ENCODE measurements at places on chromosomes 3 and 15.

DNA sequence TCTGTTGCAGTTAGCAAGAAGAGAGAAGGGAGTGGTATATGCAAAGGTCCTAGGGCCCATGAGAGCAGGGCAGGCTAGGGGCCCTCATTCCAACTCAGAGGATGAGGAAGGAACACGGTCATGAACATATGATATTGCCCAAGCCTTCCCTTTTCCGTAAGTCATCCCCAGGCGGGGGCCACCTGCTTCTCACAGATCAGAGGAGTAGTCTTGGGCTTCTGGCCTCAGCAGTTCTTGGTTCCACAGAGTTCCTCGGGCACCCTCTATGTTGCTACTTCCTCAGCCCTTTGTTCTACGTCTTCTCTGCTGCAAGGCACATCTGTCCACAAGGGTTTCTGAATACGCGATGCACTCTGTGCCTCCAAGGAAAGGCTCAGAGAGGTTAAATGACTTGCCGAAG is 25.3 kb downstream of the EPHB3 start:
- DNase-seq = no peak

DNA sequence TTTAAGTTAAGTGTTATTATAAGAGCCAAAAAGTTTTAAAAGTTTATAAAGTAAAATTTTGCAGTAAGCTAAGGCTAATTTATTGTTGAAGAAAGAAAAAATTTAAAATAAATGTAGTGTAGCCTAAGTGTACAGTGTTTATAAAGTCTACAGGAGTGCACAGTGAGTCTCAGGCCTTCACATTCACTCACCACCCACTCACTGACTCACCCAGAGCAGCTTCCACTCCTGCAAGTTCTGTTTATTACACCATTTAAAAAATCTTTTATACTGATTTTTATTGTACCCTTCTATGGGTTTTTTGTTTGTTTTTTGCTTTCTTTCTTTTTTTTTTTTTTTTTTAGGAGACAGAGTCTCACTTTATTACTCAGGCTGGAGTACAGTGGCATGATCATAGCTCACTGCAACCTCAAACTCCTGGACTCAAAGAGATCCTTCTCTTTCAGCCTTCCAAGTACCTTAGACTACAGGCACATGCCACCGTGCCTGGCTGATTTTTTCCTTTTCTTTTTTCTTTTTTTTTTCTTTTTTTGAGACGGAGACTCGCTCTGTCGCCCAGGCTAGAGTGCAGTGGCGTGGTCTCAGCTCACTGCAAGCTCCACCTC is 25.9 kb downstream of the CSTA start:
- DNase-seq = no peak

- DNase-seq = no peak
Observed at GRCh38 chr3:196007744-196008335, 74.0 kb downstream of the TFRC start.

DNA sequence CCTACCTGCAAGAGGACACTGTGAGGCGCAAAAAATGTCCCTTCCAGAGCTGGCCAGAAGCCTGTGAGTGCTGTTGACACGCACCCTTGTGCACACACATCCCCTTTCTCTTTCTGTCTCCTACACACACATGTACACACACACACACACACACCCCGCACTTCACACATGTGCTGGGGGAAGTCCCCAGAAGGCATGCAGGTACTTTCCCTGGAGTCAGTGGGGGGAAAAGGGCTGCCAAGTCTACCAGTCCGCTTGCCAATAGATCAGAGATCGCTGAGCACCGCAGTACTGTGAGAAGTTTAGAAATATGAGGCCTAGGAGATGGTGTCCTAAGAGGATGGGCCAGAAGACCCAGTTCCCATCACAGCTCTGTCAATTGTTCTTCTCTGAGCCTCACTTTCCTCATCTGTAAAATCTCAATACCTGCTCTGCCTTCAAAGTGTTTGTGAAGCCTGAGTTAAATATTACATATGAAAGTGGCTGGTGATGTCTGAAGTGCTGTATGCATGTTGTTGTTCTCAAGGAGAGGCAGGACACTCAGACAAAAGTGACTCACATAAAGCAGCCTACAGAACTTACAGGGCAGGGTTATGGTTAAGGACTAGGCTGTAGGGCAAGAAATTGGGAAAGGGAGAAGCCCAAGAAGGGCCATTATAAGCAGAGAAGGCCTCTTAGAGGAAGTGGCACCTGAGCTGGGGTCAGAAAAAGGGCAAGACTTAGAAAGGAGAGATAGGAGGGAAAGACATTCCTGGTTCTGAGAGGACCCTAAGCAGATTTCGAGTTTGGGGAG is 6.8 kb downstream of the IL17RE start:
- no peak for DNase-seq

GRCh38 chr3:165192610-165193192 is 3.5 kb downstream of the SLITRK3 start:
- DNase-seq = no peak

DNA sequence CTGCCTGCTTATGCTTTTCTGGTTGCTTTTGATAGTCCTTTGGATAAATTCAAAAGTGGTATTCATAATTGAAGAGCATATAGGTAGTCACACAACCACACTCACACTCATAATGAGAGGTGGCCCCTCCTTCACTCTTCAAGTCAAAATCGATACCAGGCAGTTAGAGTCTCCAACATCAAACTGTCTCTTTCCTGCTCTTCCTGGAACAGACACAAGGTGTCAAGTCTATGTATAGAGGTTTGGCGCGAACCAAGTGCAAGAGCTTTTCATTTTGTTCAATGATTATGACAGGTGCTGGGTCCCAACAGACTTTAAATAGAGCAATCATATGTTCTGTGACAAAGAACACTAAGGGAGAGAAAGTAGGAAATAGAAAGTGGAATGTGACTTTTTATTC is 29.9 kb upstream of the RGMA start:
- no peak for DNase-seq

DNA sequence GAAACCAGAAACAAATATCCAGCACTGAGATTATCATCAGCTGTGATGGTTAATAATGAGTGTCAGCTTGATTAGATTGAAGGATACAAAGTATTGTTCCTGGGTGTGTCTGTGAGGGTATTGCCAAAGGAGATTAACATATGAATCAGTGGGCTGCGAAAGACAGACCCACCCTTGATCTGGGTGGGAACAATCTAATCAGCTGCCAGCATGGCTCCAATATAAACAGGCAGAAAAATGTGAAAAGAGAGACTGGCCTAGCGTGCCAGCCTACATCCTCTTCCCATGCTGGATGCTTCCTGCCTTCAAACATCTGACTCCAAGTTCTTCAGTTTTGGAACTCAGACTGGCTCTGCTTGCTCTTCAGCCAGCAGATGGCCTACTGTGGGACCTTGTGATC is 869.5 kb downstream of the SI start:
- no peak for DNase-seq

DNA sequence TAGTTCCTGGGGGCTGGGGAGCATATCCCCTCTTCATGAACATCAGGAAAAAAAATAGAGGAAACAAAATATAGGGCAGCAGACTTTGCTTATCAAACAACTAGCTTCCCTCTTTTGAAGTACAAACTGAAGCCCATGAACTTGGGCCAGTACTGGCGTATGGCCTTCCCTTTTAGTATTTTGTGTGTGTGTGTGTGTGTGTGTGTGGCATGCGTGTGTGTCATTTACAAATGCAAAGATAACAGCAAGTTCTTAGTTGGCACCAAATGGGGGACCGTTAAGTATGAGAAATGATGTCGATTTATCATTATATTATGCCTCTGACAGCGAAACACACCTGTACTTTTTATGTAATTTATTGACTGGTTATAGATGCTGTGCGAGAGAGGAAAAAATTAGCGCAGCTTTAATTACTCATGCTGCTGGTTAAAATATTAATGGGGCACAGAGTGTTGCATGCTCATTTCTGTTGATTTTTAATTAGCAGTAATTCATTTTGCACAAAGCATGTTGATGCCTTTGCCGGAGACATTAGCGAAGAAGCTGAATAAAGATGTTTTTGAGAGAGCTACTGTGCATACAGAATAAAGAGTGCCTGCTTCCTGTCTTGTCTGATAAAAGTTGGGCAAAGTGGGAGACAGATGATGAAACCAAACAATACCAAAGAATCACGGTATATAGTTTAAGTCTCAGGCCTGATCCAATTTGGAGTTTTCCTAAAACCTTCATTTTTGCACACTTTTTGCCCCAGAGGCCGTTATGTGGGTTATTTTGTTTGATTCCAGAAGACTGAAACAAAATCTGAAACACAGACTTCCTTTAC is 297.1 kb downstream of the SATB1 start:
- DNase-seq = no peak

DNA sequence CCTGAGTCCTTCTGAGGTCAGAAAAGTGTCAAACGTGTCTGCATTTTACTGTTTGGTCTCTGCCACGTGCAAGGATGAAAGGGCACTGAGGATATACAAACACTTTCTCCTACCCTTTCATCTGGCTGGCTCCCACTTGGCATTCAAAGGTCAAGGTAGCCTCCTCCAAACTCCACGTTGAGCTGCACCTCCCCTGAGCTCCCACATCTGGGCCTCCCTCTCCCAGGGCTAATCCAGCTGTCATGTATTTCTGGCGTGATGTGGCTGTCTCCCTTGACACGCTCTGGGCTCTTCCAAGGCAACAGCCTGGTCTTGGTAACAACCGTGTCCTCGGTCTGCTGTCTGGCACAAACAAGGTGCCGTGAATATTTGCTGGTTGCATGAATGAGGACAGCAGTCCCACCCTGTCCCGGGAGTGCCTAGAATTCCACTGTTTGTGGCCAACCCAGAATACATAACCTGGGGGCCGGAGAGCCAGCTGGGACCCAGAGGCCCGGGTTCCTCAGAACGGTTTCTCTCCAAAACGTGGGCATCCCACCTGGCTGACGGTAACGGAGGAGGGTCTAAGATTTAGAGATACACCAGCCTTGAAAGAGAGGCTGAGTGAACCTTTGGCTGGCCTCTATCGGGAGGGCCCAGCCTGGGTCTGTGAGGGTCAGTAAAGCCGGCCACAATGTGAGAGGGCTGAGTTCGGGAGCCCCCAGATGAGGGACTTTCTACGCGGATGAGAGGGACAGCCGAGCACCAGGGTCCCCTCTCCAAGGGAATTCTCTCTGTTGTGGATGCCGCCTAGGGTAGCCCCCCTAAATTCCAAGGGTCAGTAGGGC is 767 bp downstream of the GLT8D1 start:
- DNase-seq = no peak

GRCh38 chr15:82847703-82848102 is 38.3 kb downstream of the WHAMM start:
- no peak for DNase-seq

DNA sequence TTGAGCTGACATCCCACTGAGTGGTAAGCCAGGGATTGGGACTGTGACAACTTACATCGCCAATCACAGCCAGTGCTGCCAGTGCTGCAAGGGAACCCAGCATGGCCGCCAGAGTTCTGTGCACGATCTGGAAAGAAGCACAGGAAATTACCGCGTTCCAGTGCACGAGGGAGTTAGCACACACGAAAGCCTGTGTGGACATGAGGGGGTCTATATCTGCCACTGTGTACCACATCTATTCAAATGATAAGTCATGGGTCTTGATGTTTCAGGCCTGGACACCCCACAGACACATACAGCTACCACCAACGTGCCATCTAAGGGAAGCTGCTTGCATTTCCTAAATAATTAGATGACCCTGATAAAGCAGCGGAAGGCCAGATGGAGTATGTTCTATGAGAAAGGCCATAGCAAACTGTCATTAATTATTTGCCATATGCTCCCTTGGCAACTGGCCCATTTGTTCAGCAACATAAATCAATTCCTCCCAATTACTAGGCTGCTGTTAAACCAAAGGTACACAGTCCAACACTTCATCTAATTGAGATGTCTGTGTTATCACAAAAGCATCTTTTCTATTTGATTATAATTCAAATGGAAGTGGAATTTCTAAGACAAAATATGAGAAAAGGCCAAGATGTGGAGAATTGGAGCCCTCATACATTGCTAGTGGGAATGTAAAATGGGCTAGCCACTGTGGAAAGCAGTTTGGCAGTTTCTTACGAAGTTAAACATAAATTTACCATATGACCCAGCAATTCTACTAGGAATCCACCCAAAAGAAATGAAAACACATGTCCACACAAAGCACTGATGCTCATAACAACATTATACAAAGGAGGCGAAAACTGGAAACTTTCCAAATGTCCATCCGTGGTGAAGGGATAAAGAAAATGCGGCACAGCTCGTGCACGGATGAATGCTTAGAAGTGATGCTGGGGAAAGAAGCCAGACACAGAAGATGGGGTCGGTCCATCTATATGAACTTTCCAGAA is 108.3 kb downstream of the OCA2 start:
- DNase-seq = no peak

DNA sequence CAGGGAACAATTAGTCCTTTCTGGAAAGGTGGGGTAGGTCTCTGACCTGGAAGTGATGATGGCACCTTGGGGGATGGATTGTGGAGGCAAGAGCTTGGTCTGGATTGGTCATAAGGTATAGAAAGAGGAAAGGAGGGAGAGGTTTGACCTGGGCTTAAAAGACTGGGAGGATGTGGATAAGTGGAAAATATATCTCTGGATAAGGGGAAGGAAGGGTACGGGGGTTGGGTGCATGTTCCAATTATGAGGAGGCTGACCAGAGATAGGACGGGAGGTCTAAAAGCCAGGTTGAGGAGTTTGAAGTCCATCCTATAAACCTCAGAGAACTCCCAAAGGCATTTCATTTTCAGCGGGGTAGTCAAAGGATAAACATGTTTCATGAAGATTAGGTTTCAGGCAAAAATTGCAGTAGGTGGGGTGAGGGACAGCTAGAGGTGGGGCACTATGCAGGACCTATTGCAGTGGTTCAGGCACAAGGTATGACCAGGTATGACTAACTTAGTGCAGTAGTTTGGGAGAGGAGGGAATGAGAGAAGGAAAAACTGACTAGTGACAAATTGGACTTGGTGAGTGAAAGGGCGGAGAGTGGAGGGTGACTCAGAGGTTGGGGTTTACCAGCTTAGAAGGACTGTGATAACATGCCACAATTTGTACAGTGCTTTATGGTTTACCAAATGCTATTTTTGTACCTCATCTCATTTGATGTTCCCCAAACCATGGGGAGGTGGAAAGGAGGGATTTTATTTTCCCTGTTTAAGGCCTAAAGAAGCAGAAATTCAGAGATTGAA is 10.7 kb downstream of the PDE8A start:
- no peak for DNase-seq

- no peak for DNase-seq
Observed at GRCh38 chr3:133479895-133480669, 80.2 kb downstream of the BFSP2 start.

- no peak for DNase-seq
Observed at GRCh38 chr3:49654176-49654825, 19.9 kb upstream of the APEH start.
